Stimulated activated CD4-positive, alpha-beta T cell treated with anti-CD3 and anti-CD28 coated beads, Interleukin-15, amount 100 ng/mL, for 48 hours (primary cell): ENCODE measurements at places on chromosomes 1 and 21.

DNA sequence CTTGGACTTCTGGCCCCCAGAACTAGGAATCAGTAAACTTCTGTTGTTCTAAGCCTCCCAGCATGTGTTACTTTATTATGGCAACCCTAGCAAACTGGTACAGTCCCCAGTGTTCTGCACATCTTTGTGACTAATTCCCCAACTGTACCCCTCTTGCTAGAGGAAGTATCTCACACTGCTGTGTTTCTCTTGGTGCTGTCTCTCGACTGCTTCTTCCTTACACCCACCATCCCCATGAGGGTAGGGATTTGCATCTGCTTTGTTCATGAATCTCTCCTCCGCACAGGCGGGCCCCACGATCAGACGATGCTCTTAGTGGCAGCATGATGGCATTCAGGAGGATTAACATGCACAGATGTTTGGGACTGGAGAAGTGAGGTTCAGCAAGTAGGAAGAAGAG lies 46.7 kb downstream of the CLIC6 start:
- DNase-seq: no peak

- DNase-seq: no peak
These were observed 6.6 kb downstream of the NID1 start for GRCh38 chr1:236058141-236058934.

DNA sequence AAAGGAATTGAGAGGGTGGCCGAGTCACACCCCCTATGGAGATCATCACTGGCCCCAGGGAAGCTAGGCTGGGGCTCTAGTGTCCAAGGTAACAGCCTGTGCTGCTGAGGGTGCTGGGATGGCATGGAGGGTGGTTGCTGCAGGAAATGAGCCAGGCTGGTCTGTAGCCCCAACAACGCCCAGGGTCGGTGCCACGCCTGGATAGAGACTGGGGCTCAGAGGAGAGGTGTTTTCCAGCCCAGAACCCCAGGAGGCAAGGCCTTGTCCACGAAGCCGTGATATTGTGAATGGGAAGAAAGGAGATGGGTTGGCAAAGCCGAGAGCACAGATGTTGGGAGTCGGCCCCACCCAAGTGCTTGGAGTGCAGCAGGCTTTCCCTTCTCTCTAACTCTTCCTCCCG lies 68.9 kb upstream of the ACTRT2 start:
- no peak for DNase-seq

DNA sequence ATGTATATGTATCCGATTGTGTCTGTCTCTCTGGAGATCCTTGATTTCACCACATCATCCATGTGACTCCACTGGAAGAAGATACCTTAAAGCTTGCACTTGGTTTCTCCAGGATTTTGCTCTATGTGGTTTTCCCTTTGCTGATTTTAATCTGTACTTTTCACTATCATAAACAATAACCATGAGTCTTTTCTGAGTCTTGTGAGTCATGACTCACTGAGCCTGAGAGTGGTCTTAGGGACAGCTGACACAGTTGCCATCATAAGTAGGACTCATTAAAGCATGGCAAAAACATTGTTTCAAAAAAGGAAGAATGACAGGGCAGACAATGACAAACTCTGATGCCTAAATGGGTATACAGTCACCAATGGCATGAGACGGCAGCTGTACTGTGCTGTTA lies 226.2 kb downstream of the AKT3 start:
- DNase-seq: no peak

DNA sequence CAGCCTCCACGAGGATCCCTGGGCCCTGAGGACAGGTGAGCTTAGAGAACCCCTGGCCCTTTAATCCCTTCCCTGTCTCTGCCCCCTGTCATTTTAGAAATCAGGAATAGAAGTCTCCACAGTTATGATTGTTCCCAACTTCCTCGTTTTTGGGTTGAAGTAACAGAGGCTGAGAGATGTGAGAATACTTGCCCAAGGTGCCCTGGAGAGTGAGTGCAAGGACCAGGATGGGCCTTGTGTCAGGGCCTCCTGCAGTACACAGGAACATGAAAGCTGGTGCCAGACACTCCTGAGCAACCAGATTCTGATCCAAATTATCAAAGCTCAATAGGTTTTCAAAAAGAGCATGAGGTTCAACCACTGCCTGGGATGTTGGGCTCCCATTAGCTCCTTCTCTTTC lies 10.1 kb downstream of the HLX start:
- no peak for DNase-seq

DNA sequence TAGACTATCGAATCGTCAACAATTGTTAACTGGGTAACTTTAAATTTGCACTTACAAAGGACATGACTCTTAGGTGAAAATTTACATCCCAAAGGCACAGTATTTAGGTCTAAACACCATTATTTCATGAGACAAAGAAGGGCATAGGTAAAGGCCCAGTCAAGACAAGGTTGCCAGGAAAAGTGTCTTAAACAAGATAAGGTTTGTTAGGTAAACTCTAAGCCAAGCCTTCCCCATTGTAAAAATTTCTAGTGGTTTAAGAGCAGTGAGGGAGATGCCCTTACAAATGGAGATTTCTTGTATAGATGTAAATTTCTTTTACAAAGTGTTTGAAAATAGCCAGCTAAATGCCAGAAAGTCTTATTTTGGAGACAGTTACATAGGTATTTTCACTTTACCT lies 36.9 kb upstream of the FNBP1L start:
- DNase-seq: no peak

DNA sequence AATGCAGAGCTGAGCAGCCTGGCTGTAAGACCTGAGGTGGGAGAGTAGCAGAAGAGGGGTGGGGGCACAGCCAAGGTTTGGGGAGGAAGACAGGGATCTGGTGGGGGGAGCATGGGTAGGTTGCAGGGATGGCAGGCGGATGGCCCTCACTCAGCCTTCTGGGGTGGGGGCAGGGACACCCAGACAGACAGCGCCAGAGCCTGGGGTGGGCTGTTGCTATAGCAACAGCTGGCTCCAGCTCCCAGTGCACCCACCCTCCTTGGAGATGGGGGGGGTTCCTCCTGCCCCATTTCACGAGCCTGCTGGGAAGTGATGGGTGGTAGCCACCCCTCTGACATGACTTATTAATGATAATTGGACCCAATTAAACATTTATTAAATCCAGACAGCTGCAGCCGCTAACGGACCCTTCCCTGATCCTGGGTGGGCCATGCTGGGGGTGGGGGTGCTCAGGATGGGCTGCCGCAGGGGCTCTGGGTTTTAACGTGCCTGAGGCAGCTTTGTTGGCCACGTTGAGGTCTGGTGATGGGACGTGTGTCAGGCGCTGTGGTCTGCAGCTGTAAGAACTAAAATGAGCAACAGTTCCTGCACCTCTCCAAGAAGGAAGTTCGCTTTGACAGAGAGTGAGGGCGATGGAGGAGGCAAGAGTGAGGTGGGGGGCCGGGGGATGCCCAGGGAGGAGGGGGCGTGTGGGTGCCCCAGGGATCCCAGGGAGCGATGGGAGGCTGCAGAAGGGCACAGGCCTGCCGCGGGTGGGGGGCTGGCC lies 19.4 kb downstream of the AGRN start:
- DNase-seq: no peak

DNA sequence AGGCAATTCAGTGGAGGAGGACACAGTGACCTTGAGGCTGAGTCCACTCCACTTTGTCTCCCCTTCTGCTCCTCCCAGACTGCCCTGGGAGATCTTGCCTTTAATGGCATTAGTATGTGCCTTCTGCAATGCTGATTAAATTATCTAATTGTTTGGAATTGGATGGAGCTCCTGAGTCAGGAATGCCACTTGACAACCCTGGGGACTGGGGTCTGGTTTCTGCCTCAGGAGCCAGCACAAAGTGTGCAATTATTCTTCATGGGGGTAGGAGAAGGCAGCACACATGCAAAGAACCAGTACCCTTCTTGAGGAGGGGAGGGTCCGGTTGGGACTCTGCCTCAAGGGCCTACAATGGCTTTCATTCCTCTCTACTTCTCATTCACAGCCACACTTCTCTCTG lies 11.9 kb upstream of the PLXNA2 start:
- no peak for DNase-seq
